Fibroblast of skin of scalp (primary cell): ENCODE measurements at places on chromosomes 12 and 14.
A peak's percentile ranks its signal among the peaks of the same experiment; 100 is the strongest.

GRCh38 chr14:100733152-100733850 lies 6.6 kb downstream of the DLK1 start:
- no peak for DNase-seq

DNA sequence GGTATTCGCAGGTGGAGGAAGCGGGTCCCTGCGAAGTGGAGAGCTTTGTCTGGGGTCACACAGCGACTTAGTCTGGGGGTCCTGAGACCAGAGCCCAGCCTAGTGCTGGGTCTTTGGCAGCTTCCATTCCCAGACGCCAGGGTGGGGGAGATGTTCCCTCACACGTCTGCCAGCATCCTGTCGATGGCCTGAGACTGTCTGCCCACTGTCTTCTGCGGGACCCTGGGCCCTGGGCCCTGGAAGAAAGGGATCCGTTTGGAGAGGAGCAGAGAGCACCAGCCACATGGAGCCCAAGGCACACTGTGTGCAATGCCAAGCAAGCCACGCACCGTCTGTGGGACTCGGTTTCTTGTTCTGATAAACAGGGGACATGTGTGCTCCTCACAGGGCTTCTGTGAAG lies 197.2 kb downstream of the KIF26A start:
- no peak for DNase-seq

DNA sequence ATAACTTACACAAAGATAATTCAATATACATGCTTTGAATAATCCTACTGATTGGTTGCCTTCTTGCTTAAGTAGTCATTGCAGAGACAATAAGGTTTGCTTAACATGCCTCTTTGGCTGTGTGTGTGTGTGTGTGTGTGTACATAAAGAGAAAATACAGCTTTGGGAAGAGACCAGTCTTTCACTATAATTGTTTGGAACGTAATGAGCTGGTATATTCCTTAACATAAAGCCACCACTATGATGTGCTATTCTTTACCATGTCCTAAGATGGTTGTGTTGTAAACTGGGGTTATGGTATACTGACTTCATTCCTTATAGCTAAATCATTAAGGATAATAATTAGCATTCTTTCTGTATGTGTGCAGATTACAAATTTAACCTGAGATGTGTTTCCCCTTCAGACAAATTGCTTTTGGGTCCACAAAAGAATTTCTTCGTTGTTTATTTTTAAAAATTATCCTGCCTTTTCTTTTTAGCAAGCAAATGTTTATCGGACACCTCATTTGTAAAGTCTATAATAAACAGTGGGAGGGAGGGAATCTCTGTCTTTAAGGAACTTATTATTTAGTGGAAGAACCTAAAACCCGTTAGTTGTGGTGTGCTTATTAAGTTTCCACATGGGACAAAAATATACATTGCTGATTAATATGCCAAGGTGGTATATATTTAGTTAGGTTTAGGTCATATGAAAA lies 74.4 kb downstream of the TMX1 start:
- no peak for DNase-seq

GRCh38 chr14:23829736-23830471 lies 123.7 kb upstream of the DHRS4 start:
- DNase-seq, result peak; percentile 96

DNA sequence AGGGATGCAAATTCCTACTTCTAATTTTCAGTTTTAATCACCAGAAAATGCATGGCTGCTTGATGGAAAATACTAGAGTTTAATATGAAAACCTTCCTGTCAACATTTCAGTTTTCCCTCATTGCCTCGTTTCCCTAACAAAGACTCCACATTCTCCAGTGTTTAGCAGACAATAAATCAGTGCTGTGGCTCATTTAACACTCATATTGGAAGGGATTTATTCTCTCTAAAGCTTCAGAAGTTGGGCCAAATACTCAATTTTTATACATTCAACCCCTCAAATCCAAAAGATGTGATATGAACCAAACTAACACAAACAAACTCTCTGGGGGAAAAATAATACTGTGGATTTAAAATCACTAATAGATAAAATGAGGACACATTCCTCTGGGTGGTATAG lies 482.5 kb downstream of the FLRT2 start:
- no peak for DNase-seq

GRCh38 chr12:132202929-132203721 lies 58.9 kb downstream of the NOC4L start:
- no peak for DNase-seq

GRCh38 chr12:49358483-49359141 lies 8.7 kb upstream of the SPATS2 start:
- DNase-seq, result peak; percentile 66

- no peak for DNase-seq
Observed at GRCh38 chr14:55146425-55146824, 17.4 kb downstream of the LGALS3 start.

GRCh38 chr14:64549791-64550620 lies at the start of gene PPP1R36:
PPP1R36 (plus strand) TSS chr14:64549961; CDS start chr14:64549998, 37 bp downstream.
- DNase-seq, result peak; percentile 41

- no peak for DNase-seq
Observed at GRCh38 chr12:7934091-7934888, 1.7 kb downstream of the SLC2A3 start.

DNA sequence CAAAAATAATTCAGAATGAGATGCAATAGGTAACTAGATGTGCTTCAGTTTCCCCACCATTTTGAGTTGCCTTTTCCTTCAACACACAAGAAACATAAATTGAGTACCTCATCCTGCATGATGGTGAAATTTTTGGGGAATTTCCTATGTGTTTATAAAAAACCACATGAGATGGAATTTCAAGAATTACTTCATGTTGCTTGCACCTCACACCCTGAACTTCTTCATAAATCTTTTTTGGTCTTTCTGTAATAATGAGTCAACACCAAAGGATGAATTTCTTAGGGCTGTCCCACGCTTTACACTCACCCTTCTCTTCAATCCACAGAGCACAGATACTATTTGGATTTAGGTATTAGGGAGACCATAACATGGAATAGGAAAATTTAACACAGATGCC lies 22.6 kb upstream of the LUM start:
- peak; percentile 91 for DNase-seq

- DNase-seq, result peak; percentile 7
Observed at GRCh38 chr12:100123316-100124095, 19.2 kb downstream of the BLTP3B start.

GRCh38 chr14:105926373-105927095 lies 400.2 kb downstream of the TMEM121 start:
- DNase-seq, result no peak

DNA sequence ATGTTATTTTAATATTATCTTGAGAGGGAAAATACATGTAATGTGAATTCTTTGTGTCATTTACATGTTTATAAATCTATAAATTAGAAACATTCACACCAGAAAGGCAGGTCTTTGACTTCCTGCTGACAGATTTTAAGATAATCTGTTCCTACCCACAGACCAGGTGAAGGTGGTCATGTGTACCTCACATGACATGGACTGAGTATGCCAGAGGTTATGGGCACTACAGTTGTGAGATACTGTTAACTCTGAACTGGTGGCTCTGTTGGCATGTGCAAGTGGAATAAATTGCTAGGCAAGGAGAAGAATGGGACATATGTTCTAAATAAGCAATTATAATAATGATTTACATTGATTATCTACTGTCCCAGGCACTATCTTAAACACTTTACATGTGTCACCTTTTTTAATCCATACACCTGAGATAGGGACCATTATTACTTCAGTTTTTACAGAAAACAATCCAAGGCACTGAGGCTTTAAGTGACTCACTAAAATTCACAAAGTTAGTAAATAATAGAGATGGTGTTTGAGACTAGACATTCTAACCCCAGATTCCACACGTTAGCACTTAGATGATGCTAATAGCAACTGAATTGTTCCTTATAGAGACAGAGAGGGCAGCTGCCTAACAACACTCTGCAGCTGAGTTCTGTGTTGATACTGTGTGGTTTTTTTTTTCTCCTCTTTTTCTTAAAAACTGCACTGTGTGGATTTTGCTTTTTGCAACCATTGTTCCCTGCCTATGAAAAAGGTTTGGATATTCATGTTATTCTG lies 23.8 kb downstream of the SLC16A7 start:
- no peak for DNase-seq

DNA sequence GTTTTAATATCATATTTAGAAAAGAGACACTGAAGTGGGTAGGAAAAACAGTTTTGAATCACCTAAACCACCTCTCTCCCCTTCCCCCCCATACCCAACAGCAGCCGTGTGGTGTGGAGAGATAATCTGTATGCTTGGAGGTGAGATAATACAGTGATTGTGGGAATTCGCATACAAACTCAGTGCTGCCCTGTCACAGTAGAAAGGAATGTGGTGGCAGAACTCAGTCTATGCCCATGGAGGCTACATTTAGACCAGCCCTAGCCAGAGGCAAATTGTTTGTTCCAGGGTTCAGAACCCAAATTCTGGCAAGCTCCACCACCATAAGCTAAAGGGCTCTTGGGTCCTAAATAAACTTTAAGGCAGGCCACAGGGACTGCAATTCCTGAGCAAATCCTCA lies 827.0 kb downstream of the C12orf50 start:
- no peak for DNase-seq

DNA sequence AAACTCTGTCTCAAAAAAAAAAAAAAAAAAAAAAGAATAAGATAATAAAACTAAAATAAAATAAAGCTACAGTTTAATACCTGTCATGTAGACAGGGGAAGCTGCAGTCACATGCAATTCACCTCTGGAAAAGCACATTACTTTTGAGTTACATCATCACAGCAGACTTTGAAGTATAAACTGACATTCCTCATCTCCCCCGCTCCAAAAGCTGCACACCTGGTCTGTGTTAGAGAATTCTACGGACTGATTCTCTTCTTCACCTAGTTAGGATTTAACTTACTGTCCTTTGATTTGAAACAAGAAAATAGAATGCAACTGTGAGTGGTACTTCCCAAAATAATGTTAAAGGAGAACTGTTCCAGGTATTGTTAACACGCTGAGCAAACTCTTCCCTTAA lies 25.1 kb downstream of the SPPL3 start:
- no peak for DNase-seq

DNA sequence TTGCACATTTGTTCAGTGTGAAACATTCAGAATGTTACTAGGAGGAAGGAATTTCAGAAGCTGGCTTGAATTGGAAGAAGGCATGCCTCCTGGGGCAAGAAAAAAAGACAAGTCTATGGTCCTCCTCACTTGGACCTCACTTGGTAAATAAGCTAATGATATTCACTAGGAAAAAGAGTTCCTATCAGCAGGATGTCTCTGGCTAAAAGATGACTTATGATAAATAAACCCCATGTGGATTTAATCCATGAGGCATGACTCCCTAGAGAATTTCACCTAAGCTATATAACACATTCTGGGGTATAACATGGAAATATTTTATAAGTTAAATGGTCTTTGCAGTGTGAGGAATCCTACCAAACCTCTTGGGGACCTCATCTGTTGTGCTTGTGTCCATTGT lies 199.9 kb downstream of the LRIG3 start:
- DNase-seq, result peak; percentile 70

DNA sequence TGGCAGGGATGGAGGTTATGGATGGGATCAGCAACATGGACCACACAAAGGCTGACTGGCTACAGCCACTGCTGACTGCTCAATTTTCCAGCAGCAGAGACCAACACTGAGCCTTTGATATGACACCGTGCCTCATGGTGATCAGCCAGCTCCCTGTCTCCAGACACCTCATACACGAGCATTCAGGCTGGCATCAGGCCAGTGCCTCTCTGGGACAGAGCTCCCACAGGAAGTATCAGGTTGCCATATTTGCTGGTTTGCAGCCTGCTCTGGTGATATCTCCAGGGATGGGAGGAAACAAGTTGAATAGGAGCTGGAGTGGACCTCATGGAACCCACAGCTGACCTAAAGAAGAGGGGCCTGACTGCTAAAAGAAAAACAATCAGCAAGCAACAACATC lies 471.2 kb upstream of the ATXN7L3B start:
- DNase-seq, result no peak

DNA sequence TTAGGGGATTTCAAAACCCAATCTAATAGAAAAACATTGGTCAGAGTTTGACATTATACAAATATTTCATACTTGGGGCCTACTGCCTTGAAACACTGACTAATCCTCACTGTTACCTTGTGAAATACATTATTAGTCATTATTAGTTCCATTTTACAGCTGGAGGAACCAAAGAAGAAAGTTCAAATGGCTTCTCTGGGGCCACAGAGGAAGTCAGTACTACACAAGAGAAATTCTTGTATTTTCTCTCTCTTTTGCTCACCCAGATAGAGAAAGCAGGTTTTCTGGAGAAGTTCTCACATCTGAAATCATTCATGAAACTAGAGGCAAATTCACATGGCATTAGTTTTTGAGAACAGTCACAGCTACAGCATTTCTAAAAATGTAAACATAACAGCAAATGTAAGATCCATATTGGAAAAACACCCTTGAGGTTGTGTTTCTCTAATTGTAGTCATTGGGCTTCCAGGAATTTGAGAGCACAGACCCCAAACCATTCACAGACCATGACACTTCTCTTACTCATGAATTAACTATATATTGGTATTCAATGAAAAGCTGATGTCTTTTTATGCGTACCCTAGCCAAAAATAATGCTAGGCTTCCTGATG lies 83.0 kb downstream of the LLPH start:
- peak; percentile 81 for DNase-seq

DNA sequence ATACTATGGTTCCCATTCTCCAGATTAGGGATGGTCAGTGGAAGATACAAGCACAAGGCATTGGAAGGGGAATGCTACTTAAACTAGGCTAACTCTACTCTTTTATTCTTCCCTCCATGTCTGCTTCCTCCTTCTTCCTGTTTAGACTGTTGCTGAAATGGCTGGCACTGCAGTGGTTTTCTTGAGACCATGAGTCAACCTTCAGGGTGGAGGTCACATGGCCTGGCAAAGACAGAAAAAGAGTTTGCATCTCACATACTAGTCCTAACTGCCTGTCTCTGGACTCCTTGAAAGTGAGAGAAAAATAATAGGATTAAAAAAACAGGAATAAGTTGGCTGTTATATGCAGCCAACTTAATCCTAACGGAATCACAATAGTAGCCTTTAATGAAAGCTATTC lies 37.0 kb downstream of the ALDH1L2 start:
- peak; percentile 5 for DNase-seq

- DNase-seq, result no peak
Observed at GRCh38 chr12:27012239-27012981, 1.8 kb downstream of the TM7SF3 start.

GRCh38 chr12:117921929-117922777 lies 46.6 kb downstream of the KSR2 start:
- DNase-seq, result no peak

DNA sequence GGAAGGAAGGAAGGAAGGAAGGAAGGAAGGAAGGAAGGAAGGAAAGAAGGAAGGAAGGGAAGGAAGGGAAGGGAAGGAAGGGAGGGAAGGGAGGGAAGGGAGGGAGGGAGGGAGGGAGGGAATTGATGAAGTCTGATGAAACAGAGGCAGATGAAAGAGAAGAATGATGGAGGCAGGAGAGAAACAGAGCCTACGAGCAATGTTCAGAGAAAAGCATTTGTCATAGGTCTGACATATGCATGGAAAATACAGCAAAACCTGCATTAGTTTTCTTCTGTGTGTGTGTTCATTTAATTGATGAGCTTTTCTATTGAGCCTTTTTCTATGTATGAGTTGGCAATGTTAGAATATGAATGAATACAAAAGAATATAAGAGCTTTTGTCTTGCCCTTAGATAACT lies 343.4 kb downstream of the GXYLT1 start:
- no peak for DNase-seq
